ENCODE measurements at places on chromosomes 12 and 14. TPM values are rescaled to one million over a fixed set of nuclear protein-coding genes. Genes with fewer than 3 reads are reported as not detected.

RASSF8 gene
- 38.9 TPM for polyA plus RNA-seq

METTL25 gene
- 15.2 TPM for polyA plus RNA-seq

CMTM5 gene
- polyA plus RNA-seq: not detected

ACOT4 gene
- 0.13 TPM for polyA plus RNA-seq

C3AR1 gene
- not detected for polyA plus RNA-seq

PZP gene
- polyA plus RNA-seq: 3.2 TPM

C12orf56 gene
- 38.8 TPM for polyA plus RNA-seq

NGB gene
- polyA plus RNA-seq: 0.59 TPM

MAP3K12 gene
- 4.6 TPM for polyA plus RNA-seq

KRT79 gene
- polyA plus RNA-seq: 0.81 TPM

STXBP6 gene
- not detected for polyA plus RNA-seq

C12orf60 gene
- 9.4 TPM for polyA plus RNA-seq

SNW1 gene
- polyA plus RNA-seq: 48.6 TPM

PPP4R4 gene
- polyA plus RNA-seq: 101 TPM

ADAMTS20 gene
- polyA plus RNA-seq: not detected

C12orf50 gene
- polyA plus RNA-seq: not detected

KRT74 gene
- 0.35 TPM for polyA plus RNA-seq

CLEC7A gene
- not detected for polyA plus RNA-seq

FAM181A gene
- polyA plus RNA-seq: not detected

ZNF891 gene
- 0.74 TPM for polyA plus RNA-seq

OTX2 gene
- polyA plus RNA-seq: not detected

GPHN gene
- 66.8 TPM for polyA plus RNA-seq

PAPLN gene
- polyA plus RNA-seq: not detected

CIPC gene
- polyA plus RNA-seq: 27.7 TPM

CLEC4C gene
- polyA plus RNA-seq: not detected

RAD51AP1 gene
- polyA plus RNA-seq: 6.7 TPM

CLEC1B gene
- not detected for polyA plus RNA-seq

STAT2 gene
- 9.7 TPM for polyA plus RNA-seq

FAM90A1 gene
- polyA plus RNA-seq: not detected
